CD4-positive, alpha-beta T cell treated with Interleukin-17A for 4 hours (primary cell): ENCODE measurements at places on chromosomes 12 and 14.

- no peak for DNase-seq
Observed at GRCh38 chr14:52380294-52380693, 66.2 kb downstream of the PTGER2 start.

GRCh38 chr14:104082807-104083206 is 2.7 kb upstream of the ASPG start:
- no peak for DNase-seq

DNA sequence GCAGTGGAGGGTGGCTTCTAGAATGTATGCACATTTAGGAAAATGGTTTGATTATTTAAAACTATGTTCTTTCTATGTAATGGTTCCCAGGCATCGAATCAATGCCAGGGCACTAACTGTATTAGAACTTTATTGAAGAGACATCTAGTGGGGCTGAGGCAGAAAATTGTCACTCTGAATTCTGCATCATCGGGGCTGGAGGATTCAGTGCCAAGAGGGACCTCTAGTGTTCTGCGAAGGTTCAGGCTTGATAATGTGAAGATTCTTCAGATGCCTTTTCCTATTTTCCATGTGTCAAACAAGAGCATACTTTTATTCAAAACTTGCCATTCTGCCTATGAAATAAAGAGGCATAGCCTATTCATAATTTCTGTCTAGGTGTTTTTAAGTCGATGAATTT is 146.3 kb downstream of the CAND1 start:
- no peak for DNase-seq

GRCh38 chr14:24849471-24849870 is 200.5 kb downstream of the STXBP6 start:
- DNase-seq: no peak

- no peak for DNase-seq
Observed at GRCh38 chr14:101489092-101489760, 72.1 kb upstream of the DIO3 start.

DNA sequence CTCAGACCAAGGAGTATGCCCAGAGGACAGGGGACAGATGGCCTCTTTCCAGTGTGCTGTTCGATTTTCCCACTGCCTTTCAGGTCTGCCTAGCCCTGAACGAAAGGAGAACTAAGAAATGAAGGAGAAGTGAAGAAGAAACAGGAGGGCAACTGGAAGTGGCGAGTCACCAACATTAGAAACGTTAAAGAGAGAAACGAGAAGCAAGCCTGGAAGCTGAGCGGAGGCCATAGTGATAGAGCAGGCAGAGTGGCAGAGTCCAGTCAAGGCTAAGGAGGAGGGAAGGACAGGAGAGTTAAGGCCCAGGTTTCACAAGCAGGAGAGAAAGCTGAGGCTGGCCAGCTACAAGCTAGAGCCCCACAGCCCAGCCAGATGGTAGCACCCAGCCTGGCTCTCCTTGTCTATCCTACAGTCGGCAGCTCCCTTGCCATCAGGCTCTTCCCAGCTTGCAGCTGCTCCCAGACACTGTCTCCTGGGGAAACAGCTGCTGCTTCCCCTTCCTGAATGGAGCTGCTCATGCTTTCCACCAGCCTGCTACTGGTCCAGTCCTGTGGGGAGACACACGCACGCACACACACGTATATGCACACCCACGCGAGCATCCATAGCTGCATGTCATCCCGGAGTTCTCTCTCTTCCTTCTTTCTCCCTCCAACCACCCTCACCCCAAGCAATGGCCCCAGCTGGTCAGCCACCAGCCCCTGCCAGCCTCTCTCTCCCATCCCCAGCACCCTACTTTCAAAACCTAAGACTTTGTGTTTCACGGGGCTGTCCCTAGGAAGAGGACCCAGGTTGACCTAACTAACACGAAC is 139.7 kb upstream of the CCND2 start:
- DNase-seq: no peak

DNA sequence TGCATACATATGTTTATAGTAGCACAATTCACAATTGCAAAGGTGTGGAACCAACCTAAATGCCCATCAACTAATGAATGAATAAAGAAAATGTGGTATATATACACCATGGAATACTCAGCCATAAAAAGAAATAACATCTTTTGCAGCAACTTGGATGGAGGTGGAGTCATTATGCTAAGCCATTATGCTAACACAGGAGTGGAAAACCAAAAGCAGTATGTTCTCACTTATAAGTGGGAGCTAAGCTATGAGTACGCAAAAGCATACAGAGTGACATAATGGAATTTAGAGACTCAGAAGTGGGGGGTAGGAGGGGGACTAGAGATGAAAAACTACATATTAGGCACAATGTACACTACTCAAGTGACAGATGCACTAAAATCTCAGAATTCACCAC is 16.2 kb upstream of the SPTSSA start:
- no peak for DNase-seq

DNA sequence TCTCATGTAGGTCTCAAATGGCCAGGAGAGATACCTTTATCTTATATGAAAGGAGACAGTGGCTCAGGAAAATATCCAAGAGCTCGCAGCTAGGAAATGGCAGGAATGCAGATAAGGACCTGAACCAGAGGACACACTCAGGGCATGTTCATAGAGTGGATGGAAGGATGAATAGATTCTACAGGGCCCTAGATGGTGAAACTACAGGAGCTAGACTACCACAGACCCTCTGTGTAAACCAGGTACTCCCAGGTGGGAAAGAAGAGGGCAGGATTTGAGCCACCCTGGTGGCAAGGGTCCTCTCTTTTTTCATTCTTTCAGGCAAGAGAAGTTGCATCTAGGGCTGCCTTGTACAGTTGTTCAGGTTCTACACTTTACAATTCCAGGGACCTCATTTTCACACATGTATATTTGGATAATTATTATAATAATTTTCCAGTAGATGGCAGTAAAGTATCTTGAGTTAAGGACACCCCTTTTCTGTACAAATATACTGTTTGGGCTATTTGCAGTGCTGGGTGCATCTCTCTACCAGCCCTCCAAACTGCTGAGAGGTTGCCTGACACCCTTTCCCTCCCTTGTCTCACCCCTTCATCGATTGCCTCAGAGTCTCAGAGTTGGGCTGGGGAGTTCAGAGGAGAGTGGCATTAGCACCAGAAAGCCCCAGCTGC is 10.5 kb upstream of the ZDHHC22 start:
- DNase-seq: no peak

DNA sequence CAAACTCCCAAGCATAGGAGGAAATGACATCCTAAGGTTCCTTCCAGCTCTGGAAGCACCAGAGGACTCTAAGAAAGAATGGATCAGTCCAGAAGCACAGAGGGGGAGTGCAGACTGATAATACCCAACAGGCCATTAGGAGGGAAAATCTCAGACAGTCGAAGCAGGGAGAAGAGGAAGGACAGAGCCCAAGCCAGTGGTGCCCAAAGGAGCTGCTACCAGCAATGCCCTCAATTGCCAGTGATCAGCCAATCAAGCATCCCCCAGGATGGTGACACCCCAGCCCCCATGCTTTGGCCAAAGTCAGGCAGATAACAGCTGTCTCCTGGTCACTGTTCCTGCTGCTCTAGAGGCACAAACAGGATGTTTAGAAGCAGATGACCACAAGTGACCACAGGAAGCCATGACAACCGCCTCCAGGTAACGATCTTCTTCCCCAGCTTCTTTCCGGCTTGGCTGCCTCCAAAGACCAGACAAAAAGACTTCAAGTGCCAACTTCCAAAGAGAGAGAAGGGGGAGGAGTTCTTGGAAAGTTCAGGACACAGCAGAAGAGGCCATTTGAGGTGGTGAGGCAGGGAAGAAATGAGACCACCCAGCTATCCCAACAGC is 16.2 kb downstream of the PXN start:
- no peak for DNase-seq

DNA sequence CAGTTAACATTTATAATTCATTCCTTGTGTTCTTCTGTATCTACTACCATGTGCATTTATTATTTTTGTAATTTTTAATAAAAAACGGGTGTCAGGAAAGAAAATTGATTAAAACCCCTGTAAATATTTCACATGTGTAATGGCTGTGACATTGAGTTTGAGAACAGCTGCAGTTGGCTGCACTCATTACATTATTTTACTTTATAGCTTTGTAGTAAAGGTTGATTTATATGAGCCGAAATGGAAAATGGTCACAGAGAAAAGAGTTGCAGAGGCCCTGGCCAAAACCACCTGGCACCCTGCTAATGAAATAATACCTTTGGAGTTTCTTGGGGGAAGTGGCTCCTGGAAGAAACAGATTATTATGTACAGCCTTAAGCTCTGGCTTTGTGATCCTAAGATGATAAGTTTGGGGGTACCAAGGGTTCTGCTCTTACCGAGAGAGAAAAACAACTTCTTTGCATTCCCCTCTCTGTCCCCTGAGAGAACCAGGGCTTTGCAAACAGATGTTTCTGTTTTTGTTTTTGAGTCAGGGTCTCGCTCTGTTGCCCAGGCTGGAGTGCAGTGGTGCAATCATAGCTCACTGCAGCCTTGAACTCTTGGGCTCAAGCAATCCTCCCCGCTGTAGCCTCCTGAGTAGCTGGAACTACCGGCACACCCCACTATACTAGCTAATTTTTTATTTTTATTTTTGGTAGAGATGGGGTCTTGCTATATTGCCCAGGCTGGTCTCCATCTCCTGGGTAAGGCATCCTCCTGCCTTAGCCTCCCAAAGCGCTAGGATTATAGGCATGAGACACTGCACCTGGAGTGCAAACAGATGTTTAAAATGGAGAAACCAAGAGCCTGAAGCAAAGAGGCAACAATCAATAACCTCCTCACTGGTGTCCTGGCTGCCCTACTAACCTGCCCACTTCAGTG is 9.7 kb upstream of the DYNLL1 start:
- DNase-seq: no peak

DNA sequence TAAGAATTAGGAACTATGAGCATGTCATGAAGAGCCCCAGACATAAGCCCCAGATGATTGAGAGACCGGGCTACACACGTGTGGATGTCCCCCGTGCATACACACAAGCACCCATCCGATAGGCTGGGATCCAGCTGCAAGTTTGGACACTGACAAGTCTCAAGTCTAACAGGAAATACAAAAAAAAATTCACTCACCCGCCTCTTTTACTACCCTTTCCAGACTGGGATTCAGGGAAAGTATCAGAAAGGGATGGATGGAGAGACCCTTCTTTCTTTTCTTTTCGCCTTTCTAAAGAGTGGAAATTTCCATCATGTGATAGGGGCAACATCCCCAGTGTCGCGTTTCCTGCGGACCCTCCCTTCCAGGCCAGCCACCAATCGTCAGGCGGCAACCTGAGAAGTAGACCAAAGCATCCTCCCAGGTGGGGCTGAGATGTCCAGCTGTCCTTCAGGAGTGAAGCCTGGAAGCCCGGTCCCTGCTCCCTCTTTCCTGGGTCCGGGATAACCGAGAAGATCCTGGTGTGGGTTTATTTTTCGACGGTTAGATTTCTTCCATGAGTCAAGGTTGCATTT is 6.4 kb upstream of the SLC38A4 start:
- DNase-seq: no peak

DNA sequence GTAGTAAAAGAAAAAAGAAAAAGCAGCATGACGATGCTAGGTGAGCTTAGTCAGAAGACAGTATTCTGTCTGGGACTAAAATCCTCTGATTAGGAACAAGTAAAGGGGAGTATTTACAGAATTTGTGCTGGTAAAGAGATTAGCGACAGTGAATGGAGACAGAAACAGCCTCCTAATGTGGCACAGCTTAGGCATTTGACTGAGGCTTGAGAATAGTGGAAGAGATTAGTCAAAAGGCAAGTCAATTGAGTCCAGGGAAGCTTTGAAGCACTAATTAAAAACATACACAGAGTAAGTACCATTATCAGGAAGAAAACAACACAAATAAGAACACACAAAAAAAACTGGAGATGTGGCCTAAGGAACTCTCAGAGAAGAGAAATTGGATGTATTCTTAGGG is 131.9 kb upstream of the CLEC14A start:
- DNase-seq: no peak

DNA sequence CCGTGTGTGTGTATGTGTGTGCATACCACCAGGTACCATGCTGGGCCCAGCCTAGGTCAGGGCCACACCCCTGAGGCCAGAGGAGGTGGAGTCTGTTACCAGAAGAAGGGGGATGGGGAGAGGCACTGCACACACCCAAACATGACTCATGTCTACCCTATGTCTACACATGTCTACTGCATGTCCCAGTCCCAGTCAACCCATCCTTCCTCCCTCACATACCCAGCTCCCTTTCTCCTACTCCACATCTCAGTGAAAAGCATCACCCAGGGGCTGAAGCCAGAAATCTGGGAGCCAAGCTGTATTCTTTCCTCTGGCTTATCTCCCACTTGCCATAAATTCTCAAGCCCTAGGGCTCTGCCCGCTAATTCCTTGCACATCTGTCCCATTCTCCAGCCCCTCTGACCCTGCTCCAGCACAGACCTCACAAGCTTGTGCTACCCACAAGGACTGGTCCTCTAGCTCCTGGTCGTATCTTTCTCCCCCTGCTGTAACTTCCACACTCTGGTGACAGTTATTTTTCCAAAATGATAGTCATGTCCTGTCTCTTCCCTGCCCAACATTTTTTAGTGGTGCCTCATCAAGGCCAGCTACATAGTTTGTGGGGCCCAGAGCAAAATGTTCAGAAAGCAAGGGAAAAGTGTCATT is 18.0 kb upstream of the APPL2 start:
- DNase-seq: no peak

DNA sequence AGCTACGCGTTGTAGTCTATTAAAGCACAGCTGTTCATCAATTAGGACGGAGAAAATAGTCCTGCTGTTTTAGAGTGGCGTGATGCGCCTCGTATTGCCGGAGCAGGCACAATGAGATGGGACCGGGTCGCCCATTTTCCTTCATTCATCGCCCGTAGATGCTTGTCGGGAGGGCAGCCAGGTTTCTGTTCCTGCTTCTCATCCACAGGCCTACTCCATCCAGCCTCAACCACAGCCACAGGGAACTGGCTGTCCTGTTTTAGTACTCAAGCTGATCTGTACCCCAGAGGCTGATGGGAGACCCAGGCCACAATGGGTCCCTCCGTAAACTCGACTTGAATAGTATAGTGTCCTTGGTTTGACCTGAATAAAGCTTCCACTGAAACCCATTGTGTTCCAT is 264.0 kb downstream of the VRK1 start:
- DNase-seq: no peak

- no peak for DNase-seq
Observed at GRCh38 chr12:26748741-26749431, 84.1 kb downstream of the ITPR2 start.

GRCh38 chr12:19030180-19030579 is 99.4 kb upstream of the PLEKHA5 start:
- DNase-seq: no peak

DNA sequence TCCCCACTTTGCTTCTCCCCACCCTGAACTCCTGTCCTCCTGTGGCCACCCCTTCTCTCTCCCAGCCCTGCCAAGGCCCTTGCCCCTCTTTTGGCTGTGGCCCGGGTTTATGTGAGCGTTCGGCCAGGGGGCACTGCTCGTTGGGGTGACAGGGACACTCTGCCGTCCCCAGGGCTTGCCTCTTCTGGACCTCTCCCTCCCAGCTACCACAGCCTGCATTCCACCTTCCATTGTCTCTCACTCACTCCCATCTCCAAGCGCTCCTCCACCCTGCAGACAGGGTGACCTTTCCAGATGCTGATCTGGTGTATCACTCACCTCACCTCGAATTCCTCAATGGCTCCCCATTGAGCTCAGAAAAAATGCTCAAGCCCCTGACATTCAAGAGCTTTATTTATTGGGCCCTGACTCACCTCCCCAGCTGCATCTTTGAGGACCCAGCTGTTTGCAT is 1.4 kb downstream of the SERPINA9 start:
- no peak for DNase-seq

- no peak for DNase-seq
Observed at GRCh38 chr12:123686636-123687190, 15.8 kb downstream of the TCTN2 start.
